ENCODE measurements at places on chromosomes 3 and 15.

DNA sequence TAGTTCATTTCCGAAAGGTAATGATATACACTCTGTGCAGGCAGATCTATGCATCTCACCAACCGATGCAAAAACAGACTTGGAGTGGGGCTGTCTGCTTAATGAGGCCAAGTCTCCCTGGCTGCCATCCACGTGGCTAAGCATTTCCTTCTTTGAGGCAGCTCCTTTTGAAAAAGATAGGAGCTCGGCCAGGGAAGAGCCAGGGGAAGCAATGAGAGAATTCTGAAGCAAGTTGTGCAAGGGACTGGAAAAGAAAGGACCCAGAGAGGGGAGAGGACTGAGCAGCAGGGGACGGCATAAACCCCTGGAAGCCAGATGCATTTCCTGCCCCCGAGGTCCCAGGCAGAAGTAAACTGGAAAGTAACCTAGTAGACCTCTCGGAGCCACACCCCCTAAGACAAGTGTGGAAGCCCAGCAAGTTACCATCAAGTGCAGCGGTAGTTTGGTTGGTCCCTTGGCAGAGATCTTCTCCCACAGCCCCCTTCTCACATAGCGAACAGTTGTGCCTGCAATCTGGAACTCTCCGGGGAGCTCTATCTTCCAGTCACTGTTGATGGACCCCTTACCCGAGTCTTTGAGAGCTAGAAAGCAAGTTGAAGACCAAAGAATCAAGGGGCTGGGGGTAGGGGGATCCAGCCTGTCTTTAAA lies 288.2 kb downstream of the ADAMTS17 start:
- DNase-seq, result no peak

DNA sequence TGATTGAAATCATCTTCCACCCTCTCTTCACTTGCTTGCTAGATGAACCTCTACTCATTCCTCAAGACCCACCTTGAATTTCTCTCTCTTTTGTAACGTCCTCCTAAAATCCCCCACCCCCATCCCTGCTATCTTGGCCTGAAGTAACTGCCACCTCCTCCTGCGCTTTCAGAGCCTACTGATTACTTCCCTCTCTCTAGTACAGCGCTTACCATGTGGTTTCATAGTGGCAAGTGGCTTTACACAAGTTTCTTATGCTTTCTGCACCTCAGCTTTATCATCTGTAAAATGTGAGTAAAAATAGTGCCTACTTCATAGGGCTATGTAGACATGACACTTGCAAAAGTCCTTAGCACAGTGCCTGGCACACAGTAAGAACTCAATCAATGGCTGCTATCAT lies 28.7 kb upstream of the DAZL start:
- DNase-seq, result no peak

DNA sequence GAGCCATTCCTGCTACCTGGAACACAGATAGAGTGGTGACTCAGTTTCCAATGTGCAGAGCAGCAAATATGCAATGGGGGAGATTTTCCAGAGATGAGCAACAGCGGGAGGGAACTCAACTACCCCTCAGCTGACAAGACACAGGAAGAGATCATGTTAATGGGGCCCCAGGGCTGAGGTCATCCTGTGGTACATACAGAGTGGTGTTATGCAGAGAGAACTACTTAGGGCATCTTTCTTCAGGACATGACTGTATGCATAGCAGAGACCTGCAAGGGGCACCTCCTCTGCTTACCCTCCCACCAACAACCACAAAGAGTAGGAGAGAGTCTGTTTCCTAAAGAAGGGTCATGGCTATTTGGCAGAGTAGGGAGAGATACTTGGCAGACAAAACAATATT lies 6.8 kb upstream of the TBC1D5 start:
- no peak for DNase-seq

- DNase-seq, result no peak
Measured at GRCh38 chr3:39149059-39149455, 4.3 kb downstream of the CSRNP1 start.

GRCh38 chr3:169668072-169668956 lies 4.8 kb upstream of the MECOM start:
- no peak for DNase-seq

DNA sequence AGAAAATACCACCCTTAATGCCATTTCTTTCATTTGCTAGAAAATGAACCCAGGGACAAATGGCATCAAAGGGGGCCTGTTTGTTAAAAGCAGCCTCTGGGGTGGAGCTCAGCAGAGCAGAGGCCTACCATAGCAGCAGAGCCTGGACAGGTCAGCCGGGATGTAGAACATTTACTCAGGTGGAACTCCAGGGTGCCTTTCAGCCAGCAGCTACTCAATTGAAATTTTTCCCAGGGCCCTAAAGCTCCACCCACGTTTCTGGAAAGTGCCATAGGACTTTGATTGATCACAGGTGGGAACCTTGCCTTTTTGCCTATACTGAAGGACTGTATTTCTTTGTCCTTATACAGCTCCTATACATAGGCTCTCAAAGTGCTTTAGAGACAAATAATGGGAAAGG lies 74.5 kb upstream of the C15orf61 start:
- no peak for DNase-seq

- no peak for DNase-seq
Measured at GRCh38 chr3:22297436-22297835, 546.4 kb upstream of the ZNF385D start.

DNA sequence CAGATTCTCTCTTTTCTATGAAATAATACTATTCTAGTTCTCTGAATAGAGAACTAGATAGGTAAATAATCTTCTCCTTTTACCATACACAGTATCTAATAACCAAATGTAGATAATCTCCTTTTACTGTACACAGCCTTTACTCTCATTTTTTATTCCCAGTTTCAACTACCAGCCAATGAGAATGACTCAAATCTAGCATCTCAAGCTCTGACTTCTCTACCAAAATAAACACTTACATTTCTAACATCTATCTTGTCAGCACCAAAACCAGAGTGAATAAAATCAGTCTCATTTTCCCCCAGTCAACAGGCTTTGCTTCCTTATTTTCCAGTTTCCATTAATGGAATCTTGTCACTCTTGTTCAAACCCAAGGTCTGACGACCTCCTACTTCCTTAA lies 36.9 kb downstream of the LRRFIP2 start:
- DNase-seq, result no peak

DNA sequence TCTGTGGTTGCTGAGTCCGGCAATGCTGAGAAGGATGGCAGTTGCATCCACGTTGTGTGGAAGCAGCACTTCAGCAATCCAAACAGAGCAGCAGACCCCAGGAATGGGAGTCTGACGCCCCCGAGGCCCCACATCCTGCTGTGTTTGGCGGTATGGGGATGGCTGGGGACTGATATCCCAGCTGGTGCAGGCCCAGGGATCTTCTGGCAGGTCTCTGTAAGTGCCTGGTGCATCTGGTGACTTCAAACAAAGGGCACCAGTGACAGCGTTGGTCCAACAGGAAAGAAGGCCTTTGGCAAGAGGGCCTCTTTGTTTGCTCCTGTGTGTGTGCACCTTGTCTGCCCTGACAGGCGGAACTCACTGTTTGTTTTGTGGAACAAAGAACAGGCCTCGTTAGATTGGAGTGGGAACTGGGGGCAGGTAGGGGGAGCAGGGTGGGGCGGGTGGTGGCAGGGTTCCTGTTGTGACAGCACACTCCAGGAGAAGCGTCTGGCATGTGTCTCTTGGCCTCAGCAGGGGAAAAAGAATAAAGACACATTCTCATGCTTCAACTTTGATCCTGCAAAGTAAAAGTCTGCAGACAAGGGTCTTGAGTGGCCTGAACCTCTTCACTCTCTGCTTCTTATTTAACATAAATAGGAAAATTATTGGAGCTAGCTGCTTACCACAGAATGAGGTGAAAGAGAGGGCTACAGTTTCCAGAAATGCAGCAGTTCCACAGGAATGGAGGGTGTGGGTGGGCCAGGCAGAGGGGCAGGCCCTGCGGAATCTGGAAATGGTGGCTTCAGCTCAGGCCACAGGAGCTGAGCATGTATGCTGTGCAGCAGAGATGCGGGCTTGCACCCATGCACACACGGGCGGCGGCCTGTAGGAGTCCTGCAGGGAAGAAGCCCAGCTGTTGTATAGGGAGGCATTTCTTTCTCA lies 94.5 kb upstream of the MYZAP start:
- DNase-seq, result no peak

DNA sequence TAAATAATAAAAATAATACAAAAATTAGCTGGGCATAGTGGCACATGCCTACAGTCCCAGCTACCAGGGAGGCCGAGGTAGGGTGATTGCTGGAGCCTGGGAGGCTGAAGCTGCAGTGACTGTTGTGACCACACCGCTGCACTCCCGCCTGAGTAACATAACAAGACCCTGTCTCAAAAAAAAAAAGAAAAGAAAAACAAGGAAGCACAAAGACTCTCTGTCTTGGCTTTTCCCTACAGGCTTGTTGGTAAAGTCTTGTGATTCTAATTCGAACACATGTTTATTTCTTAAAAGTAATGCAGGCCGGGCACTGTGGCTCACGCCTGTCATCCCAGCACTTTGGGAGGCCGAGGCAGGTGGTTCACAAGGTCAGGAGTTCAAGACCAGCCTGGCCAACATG lies 60.1 kb downstream of the CAPN3 start:
- DNase-seq, result no peak

- DNase-seq, result no peak
Measured at GRCh38 chr15:31230630-31231485, 95.8 kb upstream of the KLF13 start.

GRCh38 chr3:14093831-14094230 lies 30.8 kb downstream of the CHCHD4 start:
- DNase-seq, result no peak

- DNase-seq, result no peak
Measured at GRCh38 chr3:123021996-123022510, 5.5 kb downstream of the SEMA5B start.

DNA sequence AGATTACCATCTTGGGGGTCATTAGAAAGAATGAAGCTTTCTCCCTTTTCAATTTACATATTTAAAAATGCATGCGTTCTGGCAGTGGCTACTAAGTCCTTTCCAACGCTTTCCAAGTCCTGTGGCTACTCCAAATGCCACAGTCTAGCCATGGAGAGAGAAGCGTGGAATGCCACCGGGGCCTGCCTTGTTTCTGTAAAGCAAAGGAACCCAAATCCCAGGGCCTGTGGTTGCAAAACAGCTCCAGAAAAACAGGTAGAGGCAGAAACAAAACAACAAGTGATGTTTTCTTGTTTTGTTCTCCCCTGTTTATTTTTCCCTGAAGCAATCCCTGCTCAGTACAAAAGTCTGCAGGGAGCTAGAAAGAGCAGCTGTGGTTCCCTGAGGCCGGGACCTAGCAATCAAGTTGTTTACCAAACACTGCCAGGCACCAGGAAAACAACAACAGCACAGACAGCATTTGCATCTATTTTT lies 85.5 kb downstream of the FOXP1 start:
- no peak for DNase-seq

DNA sequence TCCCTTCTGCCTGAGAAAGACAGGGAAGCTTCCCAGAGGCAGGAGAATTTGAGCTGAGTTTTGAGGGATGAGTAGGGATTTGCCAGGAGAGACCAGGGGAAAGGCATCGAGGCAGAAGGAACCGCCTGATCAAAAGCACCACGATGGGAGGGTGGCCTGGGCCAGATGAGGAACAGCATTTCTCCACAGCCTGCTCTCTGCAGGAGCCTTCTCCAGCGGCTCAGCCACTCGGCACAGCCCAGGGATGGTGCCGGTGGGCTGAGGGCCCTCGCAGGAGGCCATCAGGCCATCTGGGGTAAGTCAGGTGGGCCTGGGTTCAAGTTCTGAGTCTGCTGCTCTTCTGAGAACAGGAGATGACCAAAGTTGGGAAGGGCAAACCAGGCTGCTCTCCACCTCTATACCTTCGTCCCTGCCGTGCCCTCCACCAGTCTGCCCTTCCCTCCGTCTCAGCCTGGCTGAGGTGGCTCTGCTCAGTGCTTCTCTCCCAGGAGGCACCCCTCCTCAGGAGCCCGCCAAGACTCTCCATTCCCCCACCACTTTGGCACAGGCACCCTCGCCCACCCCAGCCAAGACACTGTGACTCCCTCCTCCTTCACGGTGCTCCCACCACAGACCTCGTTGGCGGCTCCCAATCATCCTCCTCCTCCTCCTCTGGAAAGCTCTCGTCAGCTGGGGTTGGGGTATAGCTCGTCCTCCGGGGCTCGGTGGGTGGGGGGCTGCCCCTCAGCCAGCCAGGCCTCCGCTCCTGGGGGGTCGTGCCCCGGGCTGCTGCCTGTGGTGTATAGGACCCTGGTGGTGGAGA lies 34.9 kb downstream of the GRIP2 start:
- DNase-seq, result no peak

GRCh38 chr3:58260733-58261132 lies 23.1 kb downstream of the ABHD6 start:
- DNase-seq, result no peak

DNA sequence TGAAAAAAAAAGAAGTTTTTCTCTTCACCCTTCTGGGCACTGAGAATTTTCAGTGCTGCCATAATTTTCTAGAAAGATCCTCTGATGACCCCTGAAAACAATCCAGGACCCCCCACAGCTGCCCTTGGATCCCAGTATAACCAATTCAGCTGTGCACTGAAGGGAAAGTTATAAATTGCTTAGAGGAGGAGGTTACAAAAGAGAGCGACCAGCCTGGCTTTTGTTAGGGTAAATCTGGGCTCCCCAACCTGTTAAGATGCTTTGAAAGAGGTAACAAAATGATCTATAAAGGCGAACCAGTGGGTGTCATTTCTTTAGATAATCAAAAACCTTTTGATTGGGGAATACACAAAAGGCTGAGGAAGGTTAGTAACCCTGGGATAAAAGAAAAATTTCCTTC lies 407.9 kb upstream of the ATP11B start:
- no peak for DNase-seq

GRCh38 chr3:131283862-131284261 lies 97.7 kb upstream of the NUDT16 start:
- no peak for DNase-seq

GRCh38 chr3:169303660-169304059 lies 359.9 kb downstream of the MECOM start:
- no peak for DNase-seq

- DNase-seq, result peak; percentile 33
Measured at GRCh38 chr15:84914909-84915605, 30.6 kb downstream of the SLC28A1 start.

GRCh38 chr3:33629219-33629618 lies 88.8 kb downstream of the CLASP2 start:
- no peak for DNase-seq

DNA sequence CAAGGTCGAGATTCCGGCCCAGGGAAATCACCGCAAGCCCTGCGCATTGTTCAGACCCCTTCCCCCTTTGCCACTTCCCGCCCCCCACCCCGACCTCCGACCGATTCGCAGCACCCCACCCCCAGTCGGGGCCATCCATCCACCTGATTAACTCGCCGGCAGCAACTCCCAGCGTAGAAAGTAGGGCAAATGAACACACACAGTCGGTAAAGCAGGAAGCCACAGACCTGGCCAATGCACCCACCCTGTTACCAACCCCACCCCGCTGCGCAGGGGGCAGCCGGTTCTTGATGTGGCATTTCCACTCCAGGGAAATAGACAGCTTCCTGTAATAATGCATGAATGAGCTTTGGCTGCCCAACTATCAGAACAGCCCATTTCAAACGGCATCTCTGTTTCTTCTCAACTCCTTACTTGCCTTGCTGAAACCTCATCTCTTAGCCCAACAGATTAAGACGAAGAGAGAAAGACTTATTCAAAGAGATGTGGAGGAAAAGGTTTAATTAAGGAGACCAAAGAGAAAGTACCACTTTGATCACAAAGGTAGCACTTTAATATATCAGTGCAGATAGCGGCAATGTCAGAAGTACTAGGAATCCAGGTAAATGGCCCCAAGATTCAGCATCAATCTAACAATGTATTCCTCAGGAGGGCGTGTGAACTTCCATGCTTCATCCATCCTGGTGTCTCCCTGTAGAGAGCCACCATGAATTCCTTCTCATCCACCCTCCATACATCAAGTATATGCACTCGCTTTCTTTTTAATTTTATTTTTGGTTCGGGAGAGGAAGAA lies 1.9 kb downstream of the TNIK start:
- DNase-seq, result no peak

Data from activated CD4-positive, alpha-beta T cell treated with anti-CD3 and anti-CD28 coated beads for 24 hours (primary cell).